ENCODE measurements at places on chromosomes 13 and 19.
A peak's percentile ranks its signal among the peaks of the same experiment; 100 is the strongest.

GRCh38 chr13:59728896-59729545 lies 434.7 kb downstream of the DIAPH3 start:
- DNase-seq: no peak

DNA sequence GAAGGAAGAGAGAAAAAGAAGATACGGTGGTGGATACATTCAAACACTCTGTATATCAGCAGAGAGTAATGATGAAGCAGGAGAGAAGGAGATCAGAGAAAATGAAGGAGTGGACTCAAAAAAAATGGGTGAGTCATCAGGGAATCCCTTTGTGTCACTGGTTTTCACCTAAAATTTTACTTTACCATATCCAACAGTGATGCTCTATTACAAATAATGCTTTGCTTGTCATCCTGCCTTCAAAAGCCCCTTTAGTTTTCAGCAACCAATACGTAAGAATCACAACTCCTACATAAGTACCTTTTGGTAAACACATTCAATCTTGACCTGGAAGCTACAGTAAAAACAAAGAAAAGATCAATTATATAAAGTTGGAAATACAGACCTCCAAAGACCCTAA lies 88.8 kb downstream of the ENOX1 start:
- DNase-seq: no peak

DNA sequence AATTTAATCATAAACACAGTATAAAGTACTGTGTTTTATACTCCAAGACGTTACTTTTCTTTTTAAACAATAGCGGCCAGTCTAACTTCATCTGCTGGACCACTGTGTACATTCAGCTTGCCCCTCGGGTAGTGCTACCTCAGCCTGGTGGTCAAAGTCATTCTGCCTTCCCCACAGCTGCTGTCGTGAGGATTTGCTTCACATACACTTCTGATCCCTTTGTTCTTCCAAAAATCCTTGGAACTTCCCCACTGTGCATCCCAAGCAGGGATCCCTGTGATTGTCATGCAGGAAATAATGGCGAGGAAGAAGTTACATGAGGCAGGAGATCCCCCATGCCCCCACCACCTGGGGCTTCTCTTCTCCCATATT lies 234.9 kb upstream of the STARD13 start:
- DNase-seq: no peak

DNA sequence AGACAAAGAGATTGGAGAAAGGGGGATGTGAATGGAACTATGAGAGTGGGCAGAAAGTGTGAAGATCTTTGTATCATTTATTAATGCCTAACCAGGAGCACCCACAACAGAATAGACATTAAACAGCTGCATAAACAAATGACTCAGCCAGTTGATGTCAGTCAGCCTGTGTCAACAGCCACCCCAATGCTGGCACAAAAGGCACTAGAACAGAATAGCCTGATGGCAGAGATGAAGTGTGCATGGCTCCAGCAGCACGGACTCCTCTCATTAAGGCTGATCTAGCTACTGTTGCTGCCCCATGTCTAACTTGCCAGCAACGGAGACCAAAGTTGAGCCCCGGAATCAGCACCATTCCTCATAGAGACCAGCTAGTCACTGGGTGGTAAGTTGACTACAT lies 7.8 kb downstream of the CPB2 start:
- no peak for DNase-seq

- peak; percentile 83 for DNase-seq
Measured at GRCh38 chr13:57865600-57866294, 234.2 kb downstream of the PCDH17 start.

DNA sequence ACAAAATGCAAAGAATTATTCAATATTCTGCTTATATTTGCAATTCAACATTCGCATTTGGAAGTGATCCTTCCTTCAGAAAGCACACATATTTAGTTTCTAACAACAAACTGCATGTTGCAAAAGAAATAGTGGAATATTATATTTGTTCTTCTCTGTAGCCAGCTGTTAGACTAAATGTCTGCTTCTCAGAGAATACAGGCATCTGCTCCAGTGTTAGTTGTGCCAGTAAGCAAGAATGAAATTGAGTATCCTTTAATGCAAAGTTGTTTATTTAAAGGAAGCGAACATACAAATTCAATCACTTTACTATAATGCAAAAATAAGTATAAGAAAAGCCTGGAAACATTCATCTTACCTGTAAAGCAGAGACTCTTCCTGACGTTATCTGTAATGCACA lies 663 bp downstream of the SLITRK6 start:
- DNase-seq: no peak

GRCh38 chr13:99859178-99860177 lies 112.1 kb downstream of the ZIC5 start:
- DNase-seq: no peak

GRCh38 chr19:10137751-10138682 lies 18.3 kb upstream of the EIF3G start:
- DNase-seq: no peak

DNA sequence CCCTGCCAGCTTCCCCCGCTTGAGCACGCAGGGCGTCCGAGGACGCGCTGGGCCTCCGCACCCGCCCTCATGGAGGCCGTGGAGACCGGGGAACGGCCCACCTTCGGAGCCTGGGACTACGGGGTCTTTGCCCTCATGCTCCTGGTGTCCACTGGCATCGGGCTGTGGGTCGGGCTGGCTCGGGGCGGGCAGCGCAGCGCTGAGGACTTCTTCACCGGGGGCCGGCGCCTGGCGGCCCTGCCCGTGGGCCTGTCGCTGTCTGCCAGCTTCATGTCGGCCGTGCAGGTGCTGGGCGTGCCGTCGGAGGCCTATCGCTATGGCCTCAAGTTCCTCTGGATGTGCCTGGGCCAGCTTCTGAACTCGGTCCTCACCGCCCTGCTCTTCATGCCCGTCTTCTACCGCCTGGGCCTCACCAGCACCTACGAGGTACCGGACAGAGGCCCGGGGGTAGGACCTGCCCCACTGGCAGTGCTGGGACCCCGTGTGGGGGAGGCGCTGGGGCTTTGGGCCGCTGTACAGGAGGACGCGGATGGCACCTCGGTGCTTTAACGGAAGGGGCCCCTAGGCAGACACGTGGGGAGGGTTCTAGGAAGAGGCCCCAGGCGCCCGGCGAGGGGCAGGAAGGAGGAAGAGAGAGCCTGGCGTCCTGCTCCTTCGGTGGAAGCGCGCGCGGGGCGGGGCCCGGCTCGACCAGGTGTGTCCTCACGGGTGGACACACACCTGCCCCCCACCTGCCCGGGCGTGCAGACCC lies 681 bp downstream of the SLC5A5 start:
- no peak for DNase-seq

DNA sequence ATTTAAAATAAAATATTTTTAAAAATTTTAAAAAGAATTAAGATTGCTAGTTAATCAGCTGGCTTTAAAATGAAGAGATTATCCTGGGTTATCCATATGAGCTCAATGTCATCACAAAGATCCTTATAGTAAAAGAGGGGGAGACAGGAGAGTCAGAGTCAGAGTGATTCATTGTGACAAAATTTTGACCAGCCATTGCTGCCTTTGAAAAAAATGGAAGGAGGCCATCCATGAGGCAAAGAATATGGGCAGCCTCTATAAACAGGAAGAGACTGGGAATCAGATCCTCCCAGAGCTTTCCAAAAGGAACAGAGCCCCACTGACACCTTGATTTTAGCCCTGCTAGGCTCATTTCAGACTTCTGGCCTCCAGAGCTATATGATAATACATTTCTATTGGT lies 9.3 kb upstream of the RUBCNL start:
- no peak for DNase-seq

- no peak for DNase-seq
Measured at GRCh38 chr13:61021838-61022237, 393.8 kb downstream of the PCDH20 start.

- DNase-seq: peak; percentile 41
Measured at GRCh38 chr19:18865973-18866799, 29.8 kb downstream of the CERS1 start.

- no peak for DNase-seq
Measured at GRCh38 chr13:41122838-41123237, 9.8 kb downstream of the KBTBD6 start.

DNA sequence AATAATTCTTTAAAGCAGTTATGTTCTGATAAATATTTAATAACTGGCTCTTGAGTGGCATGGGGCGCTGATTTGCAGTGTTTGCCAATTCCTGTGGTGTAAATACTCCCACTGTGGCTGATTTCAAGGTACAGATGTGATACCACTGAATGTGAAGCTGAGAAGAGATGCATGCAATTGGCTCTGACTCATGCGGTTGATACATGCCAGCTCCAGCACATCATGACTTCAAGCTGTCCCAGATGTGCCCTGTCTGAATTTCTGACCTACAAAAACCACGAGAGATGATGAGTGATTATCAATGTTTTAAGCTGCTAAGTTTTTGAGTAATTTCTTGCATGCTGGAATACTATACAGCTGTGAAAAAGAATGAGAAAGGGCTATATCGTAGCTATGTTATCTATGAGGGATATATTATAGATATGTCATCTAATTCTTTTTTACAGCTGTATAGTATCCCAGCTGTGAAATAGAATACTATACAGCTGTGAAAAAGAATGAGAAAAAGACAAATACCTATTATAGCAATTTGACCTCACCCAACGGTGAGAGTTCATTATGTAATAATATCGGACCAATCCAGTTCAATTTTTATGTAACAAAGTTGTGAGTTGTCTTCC lies 7.6 kb upstream of the ACSBG2 start:
- no peak for DNase-seq

GRCh38 chr19:49881672-49882394 lies 4.3 kb downstream of the TBC1D17 start:
- no peak for DNase-seq

GRCh38 chr19:17950310-17951156 lies 16.4 kb upstream of the KCNN1 start:
- DNase-seq: peak; percentile 16

DNA sequence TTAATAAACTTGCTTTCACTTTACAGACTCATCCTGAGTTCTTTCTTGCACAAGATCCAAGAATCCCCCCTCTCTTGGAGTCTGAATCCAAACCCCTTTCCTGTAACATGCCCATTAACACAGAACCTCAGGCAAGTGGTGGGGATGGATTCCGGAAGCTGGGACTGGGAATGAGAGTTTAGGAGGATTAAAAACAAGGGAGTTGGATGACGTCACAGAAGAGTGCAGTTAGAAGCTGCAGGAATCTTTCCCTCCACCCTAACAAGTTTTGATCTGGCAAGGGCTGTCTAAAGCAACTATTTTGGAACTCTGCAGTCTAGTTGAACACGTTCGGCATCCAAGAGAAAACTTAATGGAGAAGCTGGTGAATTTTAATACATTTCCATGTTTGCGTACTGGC lies 48.2 kb upstream of the PEPD start:
- DNase-seq: no peak

- DNase-seq: no peak
Measured at GRCh38 chr13:62356977-62357376, 941.3 kb upstream of the PCDH20 start.

DNA sequence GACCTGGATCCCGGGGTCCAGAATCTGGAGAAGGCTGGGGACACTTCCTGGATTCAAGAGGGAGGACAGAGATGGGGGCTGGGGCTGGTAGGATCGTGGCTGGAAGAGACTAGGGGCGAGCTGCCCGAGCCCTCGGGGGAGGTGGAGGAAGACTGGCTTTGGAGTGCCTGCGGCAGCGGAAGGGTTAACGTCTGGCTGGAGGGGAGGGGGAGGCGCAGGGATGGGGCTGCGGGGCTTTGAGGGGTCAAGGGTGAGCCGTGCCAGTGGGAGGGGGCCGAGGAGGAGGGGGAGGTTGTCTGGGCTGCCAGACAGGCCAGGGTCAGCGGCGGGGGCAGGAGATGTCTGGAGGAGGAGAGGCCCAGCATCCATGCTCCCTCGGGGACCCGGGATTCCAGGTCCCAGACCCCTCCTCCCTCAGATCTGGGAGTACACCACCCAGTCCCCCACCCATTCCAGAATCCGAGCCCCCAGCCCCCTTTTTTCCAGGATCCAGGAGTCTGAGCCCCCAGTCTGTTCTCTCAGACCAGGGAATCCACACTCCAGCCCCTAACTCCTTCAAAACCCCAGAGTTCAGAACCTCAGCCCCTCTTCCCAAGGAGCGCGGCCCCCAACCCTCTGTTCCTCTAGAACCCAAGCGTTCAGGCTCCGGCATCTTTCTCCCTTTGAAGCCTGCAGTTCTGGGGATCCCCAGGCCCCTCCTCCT lies 3.2 kb upstream of the SPACA6 start:
- peak; percentile 45 for DNase-seq

DNA sequence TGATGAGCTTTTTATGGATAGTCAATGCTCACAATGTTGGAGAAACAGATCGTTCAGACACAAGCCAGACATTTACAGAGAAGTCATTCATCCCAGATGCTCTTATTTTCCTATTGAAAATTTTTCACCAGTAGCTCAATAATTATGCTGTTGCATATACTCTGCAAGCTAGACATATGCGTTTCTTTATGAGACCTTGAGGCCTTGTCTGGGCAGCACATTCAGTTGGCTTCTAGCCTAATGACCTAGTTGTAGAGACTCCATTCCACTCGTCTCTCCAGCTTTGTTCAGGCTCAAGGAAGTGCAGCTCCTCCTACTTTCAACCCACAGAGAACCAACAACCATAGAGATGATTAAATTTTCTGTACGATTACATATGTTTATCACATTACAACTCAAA lies 237.7 kb downstream of the MZT1 start:
- DNase-seq: no peak

DNA sequence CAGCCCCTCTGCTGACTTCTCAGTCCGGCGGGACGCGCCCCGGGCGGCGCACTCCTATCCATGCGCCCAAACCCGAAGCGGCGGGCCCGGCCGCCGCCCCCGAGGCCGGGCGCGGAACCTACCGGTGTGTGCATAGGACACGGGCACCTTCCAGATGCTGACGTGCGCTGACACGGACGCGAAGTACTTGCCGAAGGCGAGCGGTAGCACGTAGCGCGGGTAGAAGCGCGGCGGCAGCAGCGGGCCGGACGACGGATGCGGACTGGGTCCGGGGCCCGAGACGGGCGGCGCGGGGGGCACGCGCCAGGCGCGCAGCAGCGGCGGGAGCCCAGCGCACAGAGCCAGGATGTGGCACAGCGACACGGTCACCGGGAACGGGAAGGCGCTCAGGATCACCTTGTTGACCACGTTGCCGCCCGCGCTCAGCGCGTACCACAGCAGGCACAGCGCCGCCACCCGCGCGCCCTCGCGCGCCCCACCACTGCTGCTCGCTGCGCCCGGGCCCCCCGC lies 338 bp downstream of the SLC35E1 start:
- DNase-seq: no peak

DNA sequence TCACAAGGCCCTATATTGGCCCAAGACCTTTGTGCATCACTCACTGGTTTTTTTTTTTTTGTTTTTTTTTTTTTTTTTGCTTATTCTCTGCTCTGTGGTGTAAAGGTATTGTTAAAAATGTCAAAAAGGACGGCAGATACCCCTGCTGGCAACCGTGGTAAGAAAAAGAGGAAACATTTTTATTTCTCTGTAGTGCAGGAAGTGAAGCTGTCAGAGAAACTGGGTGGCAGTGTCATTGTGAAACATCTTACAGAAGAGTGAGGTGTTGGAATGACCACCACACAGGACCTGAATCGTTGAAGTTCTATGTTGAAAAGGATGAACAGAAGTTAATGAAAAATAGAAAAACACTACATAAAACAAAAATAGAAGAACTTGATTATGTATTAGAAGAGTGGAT lies 346.4 kb downstream of the FGF9 start:
- DNase-seq: no peak

GRCh38 chr19:52221831-52222375 lies 32.1 kb downstream of the PPP2R1A start:
- no peak for DNase-seq

Data from trophoblast cell (in vitro differentiated cells and primary cell).